ENCODE measurements at places on chromosomes 6 and 20.

DNA sequence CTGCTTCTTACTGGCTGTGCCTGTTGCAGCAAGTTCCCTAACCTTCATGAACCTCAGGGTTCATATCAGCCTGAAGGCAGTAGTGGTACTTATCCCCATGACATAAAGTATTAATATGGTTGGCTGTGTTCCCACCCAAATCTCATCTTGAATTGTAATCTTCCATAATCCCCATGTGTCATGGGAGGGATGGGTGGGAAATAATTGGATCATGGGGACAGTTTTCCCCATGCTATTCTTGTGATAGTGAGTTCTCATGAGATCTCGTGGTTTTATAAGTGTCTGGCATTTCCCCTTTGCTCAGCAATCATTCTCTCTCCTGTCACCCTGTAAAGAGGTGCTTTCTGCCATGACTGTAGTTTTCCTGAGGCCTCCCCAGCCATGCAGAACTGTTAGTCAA is 61.8 kb downstream of the FAM229B start:
- DNase-seq = no peak

GRCh38 chr6:108576709-108577108 is 16.0 kb downstream of the FOXO3 start:
- no peak for DNase-seq

GRCh38 chr6:137087902-137088301 is 43.1 kb upstream of the IL20RA start:
- DNase-seq = no peak

- DNase-seq = no peak
Observed at GRCh38 chr6:134930463-134930862, 19.4 kb downstream of the ALDH8A1 start.

GRCh38 chr6:150755524-150755923 is 110.0 kb upstream of the MTHFD1L start:
- no peak for DNase-seq

Data from left lung (tissue), 14 donors.